Renal cortical epithelial cell (primary cell): ENCODE measurements at places on chromosomes 3 and 15.

DNA sequence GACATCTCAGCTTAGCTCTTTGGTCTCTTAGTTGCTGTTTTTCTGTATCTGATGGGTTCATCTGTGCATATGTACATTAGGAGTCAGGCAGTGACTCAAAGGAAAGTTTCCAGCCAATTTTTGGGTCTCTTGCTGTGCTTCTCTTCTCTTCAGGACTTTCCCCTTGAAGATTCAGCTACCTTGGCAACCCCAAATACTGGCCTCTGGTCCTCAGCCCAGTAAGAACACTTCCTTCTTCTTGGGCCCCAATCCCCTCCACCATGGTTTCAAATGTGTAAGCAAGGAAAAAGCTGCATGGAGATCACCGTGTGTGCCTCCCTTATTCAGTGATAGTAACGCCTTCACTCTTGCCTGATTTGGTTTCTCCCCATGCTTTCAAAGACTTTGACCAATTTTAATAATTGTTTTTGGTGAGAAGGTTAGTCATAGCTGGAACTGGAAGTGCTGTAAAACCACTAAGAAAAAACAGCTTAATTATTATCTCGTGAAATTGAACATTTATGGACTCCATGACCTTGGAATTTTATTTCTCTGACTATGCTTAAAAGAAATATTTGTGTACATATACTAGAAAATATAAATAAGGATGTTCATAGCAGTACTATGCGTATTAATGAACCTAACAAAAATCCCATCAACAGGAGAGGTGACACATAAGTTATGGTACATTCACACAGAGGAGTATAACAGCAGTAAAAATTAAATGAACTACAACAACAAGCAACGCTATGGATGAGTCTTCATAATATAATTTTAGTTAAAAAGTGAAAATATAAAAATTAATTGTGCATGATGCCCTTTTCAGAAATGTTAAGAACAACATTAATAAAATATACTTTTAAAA, 125.3 kb upstream of the BCL6 start:
- peak; percentile 83 for DNase-seq

- no peak for DNase-seq
Observed at GRCh38 chr3:149493315-149494021, 19.0 kb downstream of the TM4SF4 start.

DNA sequence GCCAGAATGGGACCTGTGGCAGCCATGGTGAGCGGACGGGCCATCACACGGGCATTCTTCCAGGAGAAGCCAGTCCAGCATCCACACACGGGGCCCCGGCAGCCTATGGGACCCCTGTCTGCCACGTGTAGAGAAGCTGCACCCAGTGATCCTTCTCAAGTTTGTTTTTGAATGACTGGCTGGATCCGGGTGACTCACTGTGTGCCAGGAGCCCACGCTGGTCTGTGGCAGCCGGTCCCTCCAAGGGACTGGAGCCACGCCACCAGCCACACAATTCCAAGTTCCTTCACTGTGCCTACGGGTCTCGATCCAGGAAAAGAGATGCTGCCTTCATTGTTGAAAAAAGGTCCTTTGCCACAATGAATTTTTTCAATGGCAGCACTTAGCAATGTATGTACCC, 58.1 kb downstream of the ATP10A start:
- DNase-seq = no peak

DNA sequence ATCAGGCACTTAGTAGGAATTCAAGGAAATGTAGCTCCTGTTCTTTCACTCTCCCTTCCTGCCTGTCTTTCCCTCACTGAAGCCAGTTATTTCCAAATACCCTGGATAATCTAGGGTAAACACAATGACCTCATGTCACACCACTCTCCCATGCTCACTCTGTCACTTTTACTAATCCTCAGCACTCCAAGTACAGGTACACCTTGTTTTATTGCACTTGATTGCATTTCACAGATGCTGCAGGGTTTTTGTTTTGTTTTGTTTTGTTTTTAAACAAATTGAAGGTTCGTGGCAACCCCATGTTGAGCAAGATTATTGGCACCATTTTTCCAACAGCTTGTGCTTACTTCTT, 40.8 kb downstream of the PPM1L start:
- peak; percentile 65 for DNase-seq

DNA sequence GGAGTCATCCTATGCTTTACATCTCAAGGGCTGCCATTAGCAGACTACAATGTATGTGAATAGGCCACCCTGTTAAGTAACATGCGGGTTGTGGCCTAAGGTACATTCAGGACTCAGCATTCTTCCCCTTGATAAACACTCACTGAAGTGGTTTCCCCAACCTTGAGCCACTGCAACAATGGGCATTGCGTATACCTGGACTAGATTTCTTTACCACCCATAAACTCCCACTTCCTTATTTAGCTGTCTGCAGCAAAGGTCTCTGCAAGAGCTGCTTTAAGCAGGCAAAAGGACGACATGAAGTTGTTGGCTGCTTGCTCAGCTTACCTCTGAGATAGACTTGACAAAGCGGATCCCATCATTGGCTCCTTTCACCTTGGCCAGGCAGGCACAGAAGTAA, 16.2 kb downstream of the FYCO1 start:
- DNase-seq = no peak

GRCh38 chr3:134798681-134799311, 3.7 kb downstream of the EPHB1 start:
- DNase-seq = no peak

GRCh38 chr3:27630885-27631284, 91.2 kb downstream of the EOMES start:
- DNase-seq = no peak

- no peak for DNase-seq
Observed at GRCh38 chr3:42734263-42734860, 31.8 kb upstream of the HHATL start.

GRCh38 chr15:90513448-90513847, 16.3 kb upstream of the CRTC3 start:
- no peak for DNase-seq

- peak; percentile 1 for DNase-seq
Observed at GRCh38 chr3:85691196-85691595, 732.4 kb downstream of the CADM2 start.

DNA sequence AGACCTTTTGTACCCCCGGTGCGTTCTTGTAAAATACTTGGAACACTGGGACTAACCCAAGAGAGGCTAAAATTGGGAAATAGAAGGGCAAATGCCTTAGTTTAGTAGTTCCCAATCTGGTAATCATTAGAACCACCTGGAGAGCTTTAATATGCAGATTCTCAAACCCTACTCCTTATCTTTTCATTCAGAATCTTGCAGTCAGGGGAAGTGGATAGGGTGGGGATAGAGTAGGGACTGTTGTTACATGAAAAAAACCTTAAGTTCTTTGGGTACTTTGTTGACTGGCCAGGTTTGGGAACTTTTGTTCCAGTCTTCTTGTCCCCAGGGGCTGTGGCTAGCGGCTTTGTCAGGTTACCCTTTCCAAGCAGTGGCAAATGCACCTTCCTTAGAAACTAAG, 15.9 kb downstream of the MAPKBP1 start:
- DNase-seq = no peak

DNA sequence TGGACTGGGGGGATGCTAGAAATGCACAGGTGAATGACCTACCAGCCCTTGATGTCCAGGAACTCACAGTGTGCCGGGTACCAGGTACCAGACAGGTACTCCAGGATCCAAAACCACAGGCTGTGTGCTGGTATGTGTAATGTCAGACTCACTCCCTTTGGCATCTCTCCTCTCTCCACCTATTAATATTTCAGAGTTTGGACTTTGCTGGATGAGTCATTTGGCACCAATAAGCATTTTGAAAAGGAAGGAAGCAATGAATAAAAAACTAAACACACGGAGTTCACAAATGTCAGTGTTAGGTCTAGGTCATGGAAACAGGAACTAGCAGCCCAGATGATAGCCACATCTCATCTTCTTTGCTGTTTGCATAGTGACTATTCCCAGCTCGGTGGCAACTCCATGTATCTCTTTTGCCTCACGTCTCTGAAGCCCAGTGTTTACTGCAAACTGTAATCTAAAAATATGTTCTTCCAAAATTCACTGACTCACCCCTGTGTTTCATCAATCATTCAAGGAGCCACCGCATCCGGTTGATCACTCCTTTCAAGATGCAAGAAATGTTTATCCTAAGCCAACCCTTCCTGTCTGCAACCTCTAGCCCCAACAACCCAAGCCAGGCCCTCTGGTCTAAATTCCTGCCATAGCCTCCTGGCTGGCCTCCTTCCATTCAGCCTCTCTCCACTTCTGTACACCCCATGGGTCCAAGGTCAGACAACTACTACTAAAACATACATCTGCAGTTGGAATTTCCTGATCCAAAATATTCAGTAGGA, 8.4 kb downstream of the ITGB5 start:
- peak; percentile 92 for DNase-seq

- DNase-seq = peak; percentile 16
Observed at GRCh38 chr3:136678981-136679380, 73.2 kb downstream of the STAG1 start.

GRCh38 chr3:87076946-87077345, 86.0 kb upstream of the VGLL3 start:
- DNase-seq = peak; percentile 36

- no peak for DNase-seq
Observed at GRCh38 chr3:14552717-14553116, 12.6 kb upstream of the GRIP2 start.
